ENCODE measurements at places on chromosomes 16 and 17.

DNA sequence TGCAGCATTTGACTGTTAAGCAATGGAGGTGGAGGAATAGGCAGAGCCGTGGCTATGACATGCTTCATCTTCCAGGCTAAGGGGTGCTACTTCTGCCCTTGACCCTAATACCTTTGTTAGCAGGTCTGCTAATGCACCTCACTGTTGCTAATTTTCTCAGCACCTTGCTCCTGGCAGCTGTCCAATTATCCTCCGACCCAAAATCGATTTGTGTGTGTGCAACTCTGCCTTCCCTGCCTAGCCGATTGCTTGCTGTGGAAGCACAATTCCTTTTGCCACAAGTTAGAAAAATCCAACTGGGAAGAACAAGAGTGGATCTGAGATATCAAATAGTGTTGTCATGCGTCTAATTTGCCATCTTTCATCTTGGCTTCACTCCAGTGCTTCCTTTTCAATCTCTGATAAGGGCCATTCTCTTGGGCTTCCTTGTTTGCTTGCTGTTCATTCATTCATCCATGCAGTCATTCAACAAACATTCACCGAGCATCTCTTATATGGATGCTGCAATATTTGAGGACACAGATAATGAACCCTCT lies 422.8 kb downstream of the RBFOX1 start:
- no peak for DNase-seq

DNA sequence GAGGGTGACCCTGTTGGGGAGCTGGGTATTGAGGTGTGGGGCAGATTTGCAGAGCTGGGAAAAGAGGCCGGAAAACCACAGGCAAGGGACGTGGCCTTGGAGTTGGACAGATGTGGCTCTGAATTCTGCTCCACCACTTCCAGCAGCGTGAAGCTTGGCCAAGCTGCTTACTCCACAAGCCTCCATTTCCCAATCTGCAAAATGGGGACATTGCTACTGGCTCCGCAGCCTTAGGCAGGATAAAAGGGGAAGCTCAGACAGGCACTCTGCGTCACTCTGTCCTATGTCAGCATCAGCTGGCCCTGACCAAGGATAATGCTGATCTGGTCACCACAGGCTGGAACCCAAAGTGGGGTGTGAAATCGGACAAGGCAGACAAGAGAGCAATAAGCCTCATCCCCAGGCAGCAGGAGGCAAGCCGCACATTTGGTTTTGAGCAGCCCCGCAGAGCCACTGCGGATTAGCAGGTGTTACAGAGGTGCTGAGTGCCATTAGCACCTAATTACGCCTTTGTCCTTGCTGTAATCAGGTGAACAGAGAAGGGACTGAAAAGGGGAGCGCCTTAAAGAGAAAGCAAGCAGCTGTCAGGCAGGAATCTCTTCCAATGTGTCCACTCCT lies 54.8 kb downstream of the SDK2 start:
- DNase-seq, result peak; percentile 96

- DNase-seq, result no peak
Measured at GRCh38 chr17:42472709-42473521, 14.2 kb downstream of the ATP6V0A1 start.

DNA sequence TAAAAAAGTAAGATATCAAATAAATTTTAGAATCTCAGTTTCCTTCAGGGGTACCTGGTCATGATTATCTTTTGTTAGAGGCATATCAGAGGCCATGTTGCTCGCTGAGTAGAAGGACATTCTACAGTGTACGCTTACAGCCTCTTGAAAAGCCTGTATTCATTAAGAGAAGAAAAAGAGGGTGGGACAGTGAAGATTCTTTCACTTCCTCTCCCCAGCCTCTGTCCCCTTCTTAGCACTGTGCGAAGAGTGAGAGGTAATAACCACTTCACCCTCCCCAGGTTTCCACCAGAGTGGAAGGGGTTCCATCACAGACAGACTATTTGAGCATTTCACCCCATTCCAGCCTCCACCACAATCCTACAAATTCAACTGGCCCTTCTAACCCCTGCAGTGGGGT lies 4.8 kb upstream of the LPO start:
- no peak for DNase-seq

GRCh38 chr17:31388351-31388750 lies 3.1 kb upstream of the RAB11FIP4 start:
- no peak for DNase-seq

GRCh38 chr17:8100111-8100510 lies 12.6 kb upstream of the ALOX12B start:
- DNase-seq, result no peak

GRCh38 chr17:79081571-79082276 lies 7.1 kb downstream of the ENGASE start:
- DNase-seq, result no peak

GRCh38 chr16:88538366-88539060 lies 31.7 kb upstream of the ZC3H18 start:
- DNase-seq, result no peak

DNA sequence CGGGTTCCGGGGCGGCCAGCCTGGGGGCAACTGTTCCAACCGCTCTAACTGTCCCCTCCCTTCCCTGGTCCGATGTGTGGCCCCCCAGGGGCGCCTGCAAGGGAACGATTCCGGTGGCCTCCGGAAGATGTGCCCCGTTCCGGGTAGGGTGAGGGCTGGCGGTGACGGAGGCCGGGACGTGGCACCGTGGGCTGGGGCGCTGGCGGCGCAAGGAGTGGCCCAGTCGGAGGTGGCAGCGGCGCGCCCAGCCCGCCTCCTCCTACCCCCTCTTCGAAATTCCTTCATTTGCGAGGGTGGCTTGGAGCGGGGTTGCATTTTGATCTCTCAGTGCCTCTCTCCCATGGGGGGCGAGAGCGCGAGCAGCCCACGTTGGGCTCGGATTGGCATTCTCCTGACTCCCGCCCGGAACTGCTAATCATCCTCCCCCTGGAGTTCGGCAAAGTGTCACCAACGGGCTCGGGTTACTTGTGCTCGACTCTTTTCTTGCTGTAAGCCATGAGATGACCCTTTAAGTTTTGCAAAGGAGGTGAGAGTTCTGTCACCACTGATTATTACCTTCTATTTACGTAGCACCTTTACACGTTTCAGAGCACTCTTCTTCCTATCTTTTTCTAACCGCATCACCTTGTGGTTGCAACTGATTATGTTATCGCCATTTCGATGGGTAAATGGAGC lies 622 bp downstream of the NDEL1 start:
- peak; percentile 30 for DNase-seq

- no peak for DNase-seq
Measured at GRCh38 chr16:67086822-67087221, 22.9 kb upstream of the PHAF1 start.

Measured in NCI-H524 (cell line).